ENCODE measurements at places on chromosomes 7 and 10. TPM values are rescaled to one million over a fixed set of nuclear protein-coding genes. Genes with fewer than 3 reads are reported as not detected.

NODAL gene
- not detected for total RNA-seq

UNCX gene
- total RNA-seq, result not detected

OR9A2 gene
- not detected for total RNA-seq

PALD1 gene
- 1.2 TPM for total RNA-seq

ADAM8 gene
- 2.6 TPM for total RNA-seq

CDC14C gene
- not detected for total RNA-seq

Data from right lobe of liver (tissue), 6 donors.